NCI-H1417 treated with DMSO at 0.1 percent for 48 hours (cell line): ENCODE measurements at places on chromosomes 3 and 15.

GRCh38 chr3:127375151-127375930, 87.5 kb upstream of the PRR20G start:
- DNase-seq = no peak

DNA sequence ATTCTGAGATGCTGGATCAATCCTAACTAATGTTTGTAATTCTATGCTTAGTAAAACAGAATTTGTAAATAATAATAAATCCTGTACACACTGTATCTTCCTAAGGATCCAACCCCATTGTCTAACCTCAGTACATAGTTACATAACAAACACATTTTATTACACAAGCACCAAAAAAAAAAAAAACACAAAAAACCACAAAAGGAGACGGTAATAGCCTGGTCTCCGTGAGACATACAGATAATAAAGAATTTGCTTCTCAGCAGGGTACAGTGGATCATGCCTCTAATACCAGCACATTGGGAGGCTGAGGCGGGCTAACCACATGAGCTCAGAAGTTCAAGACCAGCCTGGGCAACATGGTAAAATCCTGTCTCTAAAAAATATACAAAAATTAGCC, 558.7 kb downstream of the MAGI1 start:
- DNase-seq = no peak

DNA sequence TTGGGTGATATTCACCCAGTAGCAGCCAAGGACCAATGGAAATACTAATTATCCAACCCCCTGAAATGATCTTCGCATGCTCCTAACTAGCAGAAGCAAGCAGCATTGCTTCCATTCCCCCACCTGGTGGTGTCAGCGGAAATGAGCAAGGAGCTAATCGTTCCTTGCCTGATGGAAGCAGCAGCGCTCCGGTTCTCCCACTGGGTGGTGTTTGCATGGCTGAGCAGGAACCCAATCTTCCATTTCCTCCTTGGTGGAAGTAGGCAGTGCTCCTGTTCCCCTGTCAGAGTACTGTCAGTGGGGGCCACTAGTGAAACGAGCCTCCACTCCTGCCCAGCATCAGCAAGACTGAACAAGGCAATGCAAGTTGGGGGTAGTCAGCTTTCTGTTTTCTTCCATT, 311.5 kb downstream of the CACNA2D3 start:
- DNase-seq = no peak

DNA sequence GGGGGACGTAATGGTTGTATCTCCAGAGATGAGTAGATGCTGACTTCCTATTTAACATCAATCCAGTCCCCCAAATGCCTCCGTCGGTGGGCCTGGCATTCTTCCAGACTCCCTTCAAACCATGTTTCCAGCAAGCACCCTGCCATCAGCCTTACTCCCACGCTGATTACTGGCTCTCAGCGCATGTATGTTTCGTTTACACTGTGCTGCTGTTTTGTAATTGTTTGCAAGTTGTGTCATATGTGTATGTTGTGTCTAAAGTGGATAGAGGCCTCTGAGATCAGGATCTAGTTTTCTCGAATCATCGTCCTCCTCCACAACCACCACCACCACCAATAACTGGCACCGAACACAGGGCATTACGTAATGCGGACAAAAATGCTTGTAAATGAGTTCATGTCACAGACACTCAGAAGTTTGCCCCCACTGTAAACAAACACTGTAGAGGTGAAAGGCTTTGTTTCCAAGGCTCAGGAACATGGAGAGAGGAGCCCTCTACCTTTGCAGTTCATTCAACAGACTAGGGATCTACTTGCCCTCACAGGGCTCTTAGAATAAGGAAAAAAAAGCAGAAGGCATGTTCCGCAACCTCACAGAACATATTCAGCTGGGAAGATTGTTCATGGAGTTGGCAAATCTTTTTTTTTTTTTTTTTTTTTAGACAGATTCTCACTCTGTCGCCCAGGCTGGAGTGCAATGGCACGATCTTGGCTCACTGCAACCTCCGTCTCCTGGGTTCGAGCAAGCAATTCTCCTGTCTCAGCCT, 46.1 kb upstream of the SEMA4B start:
- no peak for DNase-seq

DNA sequence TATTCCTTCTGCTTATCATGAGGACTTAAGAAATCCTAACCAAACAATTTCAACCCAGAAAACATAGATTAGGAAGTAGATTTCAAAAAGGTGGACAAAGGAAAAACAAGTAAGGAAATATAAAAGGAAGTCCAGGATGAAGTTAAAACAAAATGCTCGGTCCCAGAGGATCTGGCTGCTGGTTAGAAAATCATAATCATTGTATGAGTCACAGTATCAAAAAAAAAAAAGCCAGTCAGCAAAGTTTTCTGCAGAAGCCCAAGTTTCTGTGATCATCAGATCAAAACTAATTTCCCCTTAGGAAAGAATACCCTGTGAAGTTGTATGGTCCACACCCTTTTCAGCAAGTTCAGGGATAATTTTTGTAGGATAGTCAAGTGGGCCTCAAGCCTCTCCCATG, 43.0 kb upstream of the LRTM1 start:
- no peak for DNase-seq

- DNase-seq = no peak
Observed at GRCh38 chr3:41120460-41120859, 78.8 kb upstream of the CTNNB1 start.
